Activated naive CD4-positive, alpha-beta T cell (primary cell): ENCODE measurements at places on chromosomes 5 and 9.

GRCh38 chr5:18216016-18216415, 581.8 kb downstream of the TAF11L14 start:
- no peak for DNase-seq

- DNase-seq, result no peak
Measured at GRCh38 chr9:120925535-120926396, 830 bp downstream of the TRAF1 start.

DNA sequence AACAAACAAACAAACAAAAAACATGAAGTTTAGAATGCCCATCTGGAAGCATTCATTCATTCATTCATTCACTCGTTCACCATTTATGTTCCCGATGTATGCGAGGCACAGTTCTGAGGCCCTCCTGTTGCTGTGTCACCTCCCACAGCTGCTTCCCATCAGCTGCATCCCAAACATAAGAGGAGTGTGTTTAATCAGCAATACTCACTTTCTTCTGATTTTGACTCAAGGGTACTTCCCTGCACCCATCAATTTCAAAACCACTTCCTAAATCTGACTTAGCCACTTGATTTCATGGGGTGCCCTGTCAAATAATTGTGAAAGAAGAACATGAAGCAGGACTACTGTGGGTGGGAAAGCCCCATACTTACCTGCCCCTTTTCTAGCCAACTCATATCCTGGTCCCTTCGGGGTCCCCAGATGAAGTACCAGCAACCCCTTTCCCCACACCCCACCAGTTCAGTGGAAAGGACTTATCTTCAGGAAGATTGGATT, 128.0 kb upstream of the IL12B start:
- no peak for DNase-seq

GRCh38 chr9:84978661-84979060, 309.1 kb downstream of the NTRK2 start:
- no peak for DNase-seq

DNA sequence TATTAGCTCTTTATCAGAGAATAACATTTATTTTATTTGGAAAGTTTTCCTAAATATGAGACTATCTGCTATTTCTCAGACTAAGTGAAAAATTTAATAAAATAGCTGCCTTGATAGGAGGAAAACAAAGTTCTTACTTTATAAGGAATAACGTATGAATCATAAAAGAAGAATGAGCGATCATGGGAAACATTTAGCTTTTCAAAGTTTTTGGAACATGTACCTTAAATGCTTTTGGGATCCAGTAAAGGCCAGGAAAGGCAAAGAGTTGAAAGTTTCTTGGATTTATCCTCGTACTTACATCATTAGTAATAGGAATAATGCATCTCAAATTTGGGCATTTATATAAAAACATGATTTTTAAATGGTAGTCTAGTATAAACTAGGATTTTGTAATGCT, 19.4 kb downstream of the OGN start:
- DNase-seq, result no peak

DNA sequence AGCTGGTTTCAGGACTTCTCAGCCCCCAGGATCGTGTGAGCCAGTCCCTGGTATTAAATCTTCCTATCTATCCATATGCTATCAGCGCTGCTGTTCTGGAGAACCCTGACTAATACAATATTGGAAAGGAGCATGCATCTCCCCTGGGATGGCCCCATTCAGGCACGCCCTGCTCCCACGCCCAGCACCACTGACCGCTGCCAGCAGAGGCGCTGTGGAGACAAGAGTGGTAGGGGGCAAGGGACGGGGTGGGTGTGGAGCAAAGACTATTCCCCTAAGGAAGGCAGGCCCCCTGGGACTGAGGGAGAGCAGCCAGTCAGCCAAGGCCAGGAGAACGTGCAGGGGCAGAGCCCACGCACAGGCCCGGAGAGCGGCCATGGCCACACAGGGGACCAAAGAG, 116.0 kb downstream of the VAV2 start:
- DNase-seq, result no peak

DNA sequence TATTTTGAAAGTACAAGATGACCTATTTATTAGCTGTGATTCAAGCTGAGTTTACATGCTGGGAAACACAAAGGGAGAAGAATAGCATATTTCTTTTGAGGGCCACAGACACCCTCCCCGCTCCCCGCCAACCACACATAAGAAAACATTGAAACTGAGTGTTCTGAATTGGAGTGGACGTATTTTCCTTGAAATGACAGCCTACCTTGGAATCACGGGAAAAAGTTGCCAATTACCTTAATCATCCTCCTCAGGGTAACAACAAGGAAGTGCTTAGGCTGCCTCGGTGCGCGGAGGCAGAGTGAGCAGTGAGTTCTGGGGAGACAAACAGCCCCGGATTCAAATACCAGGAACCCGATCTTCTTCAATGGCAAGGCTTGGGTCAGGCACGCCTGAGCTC, 31.4 kb downstream of the CFAP77 start:
- DNase-seq, result no peak

DNA sequence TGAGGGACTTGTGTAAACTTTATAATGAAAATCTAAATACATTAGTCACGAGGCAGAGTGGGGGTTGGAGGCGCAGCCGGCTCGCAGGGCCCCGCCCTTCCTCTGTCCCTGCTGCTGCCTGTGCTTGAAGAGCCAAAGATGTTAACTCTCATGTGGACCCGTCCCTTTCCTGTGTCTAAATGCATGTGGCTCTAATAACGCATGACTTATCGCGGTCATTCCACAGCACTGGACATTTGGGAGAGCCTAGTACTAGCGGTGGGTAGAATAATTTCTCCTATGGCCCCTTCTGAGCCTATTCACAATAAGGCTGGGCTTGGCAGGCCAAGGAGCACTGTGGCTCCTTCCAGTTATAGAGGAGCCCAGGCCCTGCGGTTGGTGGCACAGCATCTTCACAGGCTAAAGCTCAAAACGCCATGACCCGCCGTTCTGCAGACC, 82.3 kb upstream of the SIMC1 start:
- DNase-seq, result no peak

GRCh38 chr5:33761139-33761538, 130.7 kb downstream of the ADAMTS12 start:
- DNase-seq, result no peak

DNA sequence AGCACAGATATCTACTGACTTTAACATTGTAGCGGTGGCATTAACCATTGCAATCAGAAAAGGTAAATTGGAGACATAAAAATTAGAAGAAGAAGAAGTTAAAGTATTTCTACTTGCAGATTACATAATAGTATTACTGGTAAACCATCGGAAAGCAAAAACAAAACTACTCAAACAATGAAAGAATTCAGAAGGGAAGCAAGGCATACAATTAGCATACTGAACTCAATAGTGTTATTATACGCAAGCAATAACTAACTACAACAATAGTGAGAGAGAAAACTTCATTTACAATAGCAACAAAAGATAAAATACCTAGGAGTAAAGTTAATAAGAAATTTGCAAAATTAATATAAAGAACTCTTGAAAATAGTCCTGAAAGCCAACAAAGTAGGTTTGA, 6.6 kb upstream of the TEX53 start:
- no peak for DNase-seq

DNA sequence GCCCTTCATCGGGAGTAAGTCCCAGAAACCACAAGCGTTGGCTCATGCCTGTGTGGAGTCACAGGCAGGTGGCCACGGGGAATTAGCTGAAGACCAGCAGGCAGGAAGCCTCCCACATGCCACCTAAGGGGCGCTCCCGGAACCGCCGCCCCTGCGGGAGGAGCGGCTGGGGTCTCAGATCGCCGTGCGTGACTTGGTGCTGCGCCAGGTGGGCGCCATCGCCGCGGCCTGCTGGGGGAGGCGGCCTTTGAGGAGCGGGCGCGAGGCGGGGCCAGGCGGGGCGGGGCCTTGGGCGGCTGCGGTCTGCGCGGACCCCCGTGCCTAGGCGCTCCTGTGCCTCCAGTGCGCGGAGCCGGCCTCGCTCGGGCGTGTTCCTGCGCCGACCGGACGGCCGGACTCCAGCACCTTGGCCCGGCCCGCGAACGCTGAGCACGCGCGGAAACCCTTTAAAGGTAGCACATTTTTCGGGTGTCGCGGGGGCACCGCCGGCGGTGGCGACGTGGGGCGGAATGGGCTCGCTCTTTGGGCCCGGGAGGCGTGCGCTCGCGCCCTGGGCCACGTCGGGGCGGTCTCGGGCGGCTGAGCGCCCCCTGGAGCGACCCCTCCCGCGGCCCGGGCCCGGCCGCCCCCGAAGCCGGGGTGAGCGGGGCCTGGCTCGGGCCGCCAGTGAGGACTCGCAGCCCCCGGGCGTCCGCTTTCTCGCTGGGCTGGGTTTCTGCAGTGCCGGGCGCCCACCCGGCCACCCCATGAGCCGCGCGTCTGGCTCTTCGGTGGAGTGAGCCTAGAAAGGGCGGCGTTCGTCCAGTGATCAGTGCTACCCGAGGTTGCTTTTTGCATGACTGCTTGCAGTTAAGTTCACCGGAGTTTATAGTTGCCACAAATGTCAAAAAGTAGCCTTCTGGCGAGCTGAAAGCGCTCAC, 24.5 kb downstream of the LECT2 start:
- no peak for DNase-seq
